ENCODE measurements at places on chromosomes 3 and 15.

- DNase-seq, result no peak
Observed at GRCh38 chr3:30951826-30952225, 57.4 kb upstream of the GADL1 start.

- no peak for DNase-seq
Observed at GRCh38 chr15:91152896-91153581, 53.0 kb downstream of the SV2B start.

DNA sequence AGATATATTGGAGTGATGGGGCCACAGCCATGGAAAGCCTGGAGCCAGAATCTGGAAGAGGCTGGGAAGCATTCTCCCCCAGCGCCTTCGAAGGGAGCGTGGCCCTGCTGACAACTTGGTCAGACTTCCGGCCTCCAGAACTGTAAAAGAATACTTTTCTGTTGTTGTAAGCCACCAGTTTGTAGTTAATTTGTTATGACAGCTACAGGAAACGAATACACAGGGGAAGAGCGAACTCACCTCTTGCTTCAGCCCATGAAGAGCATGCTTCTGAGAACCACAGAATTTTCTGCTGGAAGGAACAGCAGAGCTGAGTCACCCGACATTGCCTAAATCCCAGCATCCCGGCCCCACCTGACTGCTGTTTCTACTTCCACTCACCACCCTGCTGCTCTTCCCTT, 501.7 kb downstream of the SHQ1 start:
- peak; percentile 68 for DNase-seq

GRCh38 chr3:156750874-156751245, 75.3 kb upstream of the LEKR1 start:
- no peak for DNase-seq

DNA sequence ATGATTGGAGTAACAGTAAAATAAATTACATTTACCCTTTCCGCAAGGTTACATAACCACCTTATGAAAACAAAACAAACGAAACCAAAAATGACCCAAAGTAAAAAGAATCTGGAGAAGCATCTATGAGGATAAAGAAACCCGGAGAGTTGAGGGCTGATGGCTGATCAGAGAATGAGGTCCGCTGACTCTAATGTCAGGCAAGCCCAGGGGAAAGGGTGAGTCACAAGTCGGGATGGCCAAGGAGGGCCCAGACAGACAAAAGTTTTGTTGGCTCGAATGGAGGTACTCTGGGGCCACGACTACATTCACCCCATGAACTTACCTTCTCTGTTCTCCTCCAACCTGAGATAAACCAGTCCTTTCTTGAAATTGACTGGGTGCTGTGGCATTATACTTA, 95.7 kb downstream of the RORA start:
- no peak for DNase-seq

DNA sequence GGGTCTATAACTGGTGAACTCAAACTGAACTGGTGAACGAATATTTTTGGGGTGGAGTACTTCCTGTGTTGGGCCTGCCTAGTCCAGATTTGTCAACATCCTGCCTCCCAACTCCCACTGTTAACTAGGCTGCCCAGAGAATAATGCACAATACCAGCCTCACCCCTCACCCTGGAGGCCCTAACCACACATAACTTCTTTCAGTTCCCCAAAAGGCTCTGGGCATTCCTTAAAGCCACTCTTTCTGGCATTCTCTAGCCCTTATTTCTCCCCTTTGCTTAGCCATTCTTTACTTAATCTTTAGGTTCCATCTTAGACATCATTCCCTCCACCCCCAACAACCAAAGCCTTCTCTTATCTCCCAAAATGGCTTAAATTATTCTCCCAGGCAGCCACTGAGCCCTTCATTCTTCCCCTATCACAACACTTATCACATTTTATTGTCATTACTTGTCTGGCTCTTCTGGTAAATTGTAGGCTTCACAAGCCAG, 9.1 kb upstream of the SEC11A start:
- no peak for DNase-seq

DNA sequence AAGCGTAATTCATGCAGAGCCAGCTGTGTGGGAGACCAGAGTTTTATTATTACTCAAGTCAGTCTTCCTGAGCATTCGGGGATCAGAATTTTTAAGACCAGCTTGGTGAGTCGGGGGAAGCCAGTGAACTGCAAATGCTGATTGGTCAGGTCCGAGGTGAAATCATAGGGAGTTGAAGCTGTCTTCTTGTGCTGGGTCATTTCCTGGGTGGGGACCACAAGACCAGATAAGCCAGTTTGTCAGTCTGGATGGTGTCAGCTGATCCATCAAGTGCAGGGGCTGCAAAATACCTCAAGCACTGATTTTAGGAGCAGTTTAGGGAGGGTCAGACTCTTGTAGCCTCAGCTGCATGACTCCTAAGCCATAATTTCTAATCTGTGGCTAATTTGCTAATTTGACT, 228.1 kb upstream of the ATP10A start:
- no peak for DNase-seq

DNA sequence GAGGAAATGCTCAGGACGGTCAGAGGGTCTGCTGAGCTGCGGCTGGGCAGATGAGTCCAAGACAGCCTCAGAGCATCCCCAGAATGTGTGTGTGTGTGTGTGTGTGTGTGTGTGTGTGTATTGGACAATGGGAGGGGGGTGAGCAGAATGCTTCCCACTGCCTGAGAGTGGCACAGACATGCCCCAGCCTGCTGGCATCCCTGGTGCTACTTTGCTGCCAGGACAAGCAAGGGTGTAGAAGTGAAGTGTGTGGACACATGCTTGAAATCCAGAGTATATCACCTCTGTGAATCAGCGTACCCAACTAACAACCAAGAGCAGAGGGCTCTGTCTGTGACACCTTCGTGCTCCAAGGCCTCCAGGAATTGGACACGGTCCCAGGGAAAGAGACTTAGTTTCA, 76.3 kb downstream of the SLC9A9 start:
- no peak for DNase-seq

- DNase-seq, result no peak
Observed at GRCh38 chr3:177263615-177264368, 66.5 kb upstream of the TBL1XR1 start.

DNA sequence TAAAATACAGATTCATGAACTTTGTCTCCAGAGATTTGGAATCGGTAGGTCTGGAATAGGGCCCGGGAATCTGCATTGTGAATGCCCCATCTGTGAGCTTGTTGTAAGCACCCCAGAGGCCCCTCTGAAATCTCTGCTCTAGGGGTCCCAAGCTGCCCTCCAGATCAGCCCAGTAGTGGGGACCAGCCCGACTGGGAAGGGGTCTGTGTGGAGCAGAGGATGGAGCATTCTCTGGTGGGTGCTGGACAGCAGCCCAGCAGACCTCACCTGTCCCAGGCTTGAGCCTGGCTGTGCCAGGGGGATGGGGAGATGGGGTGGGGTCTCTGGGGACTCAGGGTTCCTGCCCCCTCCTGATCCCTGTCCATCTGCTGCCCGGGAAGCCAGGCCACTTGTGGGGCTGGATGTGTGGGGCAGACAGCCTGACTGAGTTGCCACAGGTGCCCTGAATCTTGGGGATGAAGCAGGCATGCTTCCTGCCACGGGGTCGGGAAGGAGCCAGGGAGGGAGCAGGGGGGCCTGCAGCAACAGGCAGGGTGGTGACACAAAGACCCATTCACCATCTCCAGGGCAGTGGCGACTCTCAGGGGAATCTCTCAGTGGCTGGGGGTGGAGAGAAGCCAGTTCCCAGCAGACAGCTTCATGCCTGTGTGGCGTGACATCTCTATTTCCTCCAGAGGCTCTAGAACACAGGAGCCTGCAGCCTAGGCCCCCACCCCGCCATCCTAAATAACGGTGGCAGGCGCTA, 99.3 kb downstream of the WNT7A start:
- no peak for DNase-seq

- DNase-seq, result peak; percentile 15
Observed at GRCh38 chr15:57218826-57219576, 157.3 kb upstream of the CGNL1 start.

Data from kidney tubule cell (primary cell).